ENCODE measurements at places on chromosomes 6 and 20.

GRCh38 chr20:33979094-33979493, 14.6 kb upstream of the RALY start:
- H3K4me1 ChIP-seq, result no peaks in the 10 kb centered on the region
- peaks cover 8% of the 10 kb centered on the region for H3K27me3 ChIP-seq
- no peak overlapping the region for H3K4me3 ChIP-seq
- no peak overlapping the region for H3K27ac ChIP-seq
- DNase-seq, result no peak
- no peaks in the 10 kb centered on the region for H3K36me3 ChIP-seq

- no peak overlapping the region for H3K4me3 ChIP-seq
- no peaks in the 10 kb centered on the region for H3K27me3 ChIP-seq
- no peaks in the 10 kb centered on the region for H3K36me3 ChIP-seq
- H3K4me1 ChIP-seq, result peaks cover 14% of the 10 kb centered on the region
Observed at GRCh38 chr6:11023032-11023431, 21.1 kb downstream of the ELOVL2 start.

DNA sequence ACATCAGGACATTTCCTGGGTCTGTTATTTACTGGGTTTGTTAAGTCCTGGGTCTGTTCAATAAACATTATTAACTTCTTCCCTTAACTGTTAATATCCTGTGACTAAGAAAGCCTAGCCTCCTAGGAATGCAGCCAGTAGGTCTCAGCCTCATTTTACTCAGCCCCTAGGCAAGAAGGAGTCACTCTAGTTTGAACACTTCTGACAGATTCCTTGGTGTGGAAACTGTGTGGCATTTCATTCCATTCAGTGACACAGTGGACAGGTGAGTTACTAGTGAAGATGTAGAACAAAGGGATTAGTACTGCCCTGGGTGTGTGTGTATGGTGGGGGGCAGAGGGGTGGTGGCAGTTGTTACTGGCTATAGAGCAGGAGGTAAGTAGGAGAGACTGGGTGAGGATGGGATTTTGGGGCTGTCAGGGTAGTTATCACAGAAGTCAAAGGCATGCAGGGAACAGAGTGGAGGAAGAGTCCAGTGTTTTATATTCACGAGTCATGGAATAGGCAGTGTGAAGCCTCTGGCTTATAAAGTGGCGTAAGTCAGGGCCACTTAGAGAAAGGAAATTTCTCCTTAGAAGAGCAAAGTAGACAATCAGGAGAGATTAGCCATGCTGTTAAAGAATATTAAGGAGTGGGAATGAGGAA, 28.4 kb downstream of the RNF182 start:
- H3K27ac ChIP-seq, result no peak overlapping the region
- H3K4me1 ChIP-seq, result no peaks in the 10 kb centered on the region
- DNase-seq, result no peak
- H3K36me3 ChIP-seq, result no peaks in the 10 kb centered on the region
- no peak overlapping the region for H3K4me3 ChIP-seq
- H3K27me3 ChIP-seq, result no peaks in the 10 kb centered on the region

- no peaks in the 10 kb centered on the region for H3K27me3 ChIP-seq
- H3K36me3 ChIP-seq, result peaks cover 4% of the 10 kb centered on the region
- no peak overlapping the region for H3K4me3 ChIP-seq
- H3K27ac ChIP-seq, result peak overlapping the region; percentile 87
Observed at GRCh38 chr20:47724910-47725247, 60.4 kb downstream of the SULF2 start.

DNA sequence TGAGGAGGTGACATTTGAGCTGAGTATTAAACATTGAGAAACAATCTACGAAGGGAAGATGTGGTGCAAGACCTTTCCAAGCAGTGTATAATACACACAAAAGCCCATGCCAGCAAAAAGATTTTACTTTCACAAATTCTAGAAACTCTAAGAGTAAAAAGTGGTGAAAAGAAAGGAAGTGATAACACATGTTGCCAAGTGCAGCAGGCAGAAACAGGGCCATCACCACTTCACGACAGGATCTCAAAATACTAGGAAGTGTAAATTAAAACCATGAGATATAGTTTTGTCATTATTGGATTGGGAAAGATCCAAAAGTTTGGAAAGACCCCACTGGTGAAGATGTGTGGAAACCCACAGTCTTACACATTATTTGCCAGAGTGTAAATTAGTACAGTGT, 1.7 kb upstream of the ENTPD6 start:
- H3K27me3 ChIP-seq, result peaks cover 22% of the 10 kb centered on the region
- no peak for DNase-seq
- H3K4me3 ChIP-seq, result no peak overlapping the region
- no peaks in the 10 kb centered on the region for H3K36me3 ChIP-seq
